ENCODE measurements at places on chromosomes 7 and 10. TPM values are rescaled to one million over a fixed set of nuclear protein-coding genes. Genes with fewer than 3 reads are reported as not detected.

- no peaks in the 10 kb centered on the region for H3K36me3 ChIP-seq
- no peak overlapping the region for H3K4me3 ChIP-seq
- H3K4me1 ChIP-seq, result no peaks in the 10 kb centered on the region
- H3K27ac ChIP-seq, result no peak overlapping the region
- no peak for DNase-seq
These were observed 141.1 kb downstream of the DIP2C start for GRCh38 chr10:548238-548901.

- H3K4me1 ChIP-seq, result no peaks in the 10 kb centered on the region
- DNase-seq, result no peak
- H3K36me3 ChIP-seq, result no peaks in the 10 kb centered on the region
- no peak overlapping the region for H3K4me3 ChIP-seq
- no peaks in the 10 kb centered on the region for H3K27me3 ChIP-seq
These were observed 12.6 kb downstream of the FFAR4 start for GRCh38 chr10:93579089-93579488.

DNA sequence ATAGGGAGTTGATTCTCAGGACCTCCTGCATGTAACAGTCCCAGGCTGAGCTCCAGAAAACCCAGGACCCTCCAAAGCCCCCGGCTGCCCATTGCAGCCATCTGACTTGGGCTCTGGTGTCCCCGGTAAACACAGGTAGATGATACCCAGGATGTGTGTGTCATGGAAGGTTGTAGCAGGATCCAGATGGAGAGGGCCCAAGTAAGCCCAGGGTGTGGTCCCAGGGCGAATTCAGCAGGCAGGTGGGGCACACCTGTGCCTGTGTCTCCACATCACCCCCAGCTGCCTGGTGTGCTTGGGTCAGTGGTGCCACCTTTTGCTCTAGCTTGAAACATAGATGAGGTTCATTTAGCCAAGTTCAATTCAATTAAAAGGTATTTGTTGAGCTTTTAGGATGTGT is 524.1 kb downstream of the GLRX3 start:
- no peak for DNase-seq
- no peaks in the 10 kb centered on the region for H3K27me3 ChIP-seq
- H3K4me3 ChIP-seq, result no peak overlapping the region
- no peaks in the 10 kb centered on the region for H3K4me1 ChIP-seq

DNA sequence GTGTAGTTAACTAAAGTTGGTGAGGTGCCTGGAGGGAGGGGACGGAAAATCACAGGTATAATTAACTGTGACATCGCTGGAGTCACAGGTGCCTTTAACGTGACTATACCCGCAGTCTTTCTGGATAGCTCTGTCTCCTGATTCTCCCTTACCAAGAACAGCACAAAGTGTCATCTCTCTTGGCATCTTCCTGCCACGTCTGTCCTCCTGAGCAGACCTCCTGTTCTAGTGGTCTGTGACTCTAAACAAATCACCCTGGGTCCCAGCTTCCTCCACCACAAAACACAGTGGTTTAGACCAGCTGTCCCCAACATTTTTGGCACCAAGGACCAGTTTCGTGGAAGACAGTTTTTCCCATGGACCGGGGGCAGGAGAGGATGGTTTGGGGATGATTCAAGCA is 90.5 kb downstream of the CALN1 start:
- H3K27me3 ChIP-seq, result no peaks in the 10 kb centered on the region
- H3K27ac ChIP-seq, result no peak overlapping the region
- H3K4me3 ChIP-seq, result no peak overlapping the region
- no peak for DNase-seq
- no peaks in the 10 kb centered on the region for H3K36me3 ChIP-seq
- H3K4me1 ChIP-seq, result no peaks in the 10 kb centered on the region

GRCh38 chr7:106552645-106553445 is 108.1 kb downstream of the CCDC71L start:
- no peak overlapping the region for H3K4me3 ChIP-seq
- H3K4me1 ChIP-seq, result no peaks in the 10 kb centered on the region
- no peaks in the 10 kb centered on the region for H3K36me3 ChIP-seq
- H3K27ac ChIP-seq, result no peak overlapping the region
- no peak for DNase-seq
- H3K27me3 ChIP-seq, result no peaks in the 10 kb centered on the region

DNA sequence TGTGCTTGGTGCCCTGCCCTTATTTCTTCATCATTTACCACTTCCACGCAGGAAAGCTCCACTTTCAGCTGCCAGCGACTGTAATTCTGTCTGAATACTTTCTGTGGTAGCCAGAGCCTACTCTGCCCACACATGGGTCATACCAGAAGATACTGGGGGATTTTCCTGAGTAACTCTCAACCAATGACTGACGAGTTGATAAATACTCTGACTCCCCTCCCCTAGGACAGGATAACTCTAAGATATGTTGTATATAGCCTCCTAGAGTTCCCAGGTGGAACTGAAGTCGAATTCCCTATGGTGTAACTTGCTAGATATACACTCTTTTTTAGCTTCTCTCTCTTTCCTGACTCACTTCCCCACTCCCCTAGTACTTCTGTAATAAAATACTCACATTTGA is 29.8 kb downstream of the SEM1 start:
- H3K27ac ChIP-seq, result no peak overlapping the region
- H3K36me3 ChIP-seq, result no peaks in the 10 kb centered on the region
- no peak for DNase-seq
- no peaks in the 10 kb centered on the region for H3K27me3 ChIP-seq
- no peaks in the 10 kb centered on the region for H3K4me1 ChIP-seq
- H3K4me3 ChIP-seq, result no peak overlapping the region

DNA sequence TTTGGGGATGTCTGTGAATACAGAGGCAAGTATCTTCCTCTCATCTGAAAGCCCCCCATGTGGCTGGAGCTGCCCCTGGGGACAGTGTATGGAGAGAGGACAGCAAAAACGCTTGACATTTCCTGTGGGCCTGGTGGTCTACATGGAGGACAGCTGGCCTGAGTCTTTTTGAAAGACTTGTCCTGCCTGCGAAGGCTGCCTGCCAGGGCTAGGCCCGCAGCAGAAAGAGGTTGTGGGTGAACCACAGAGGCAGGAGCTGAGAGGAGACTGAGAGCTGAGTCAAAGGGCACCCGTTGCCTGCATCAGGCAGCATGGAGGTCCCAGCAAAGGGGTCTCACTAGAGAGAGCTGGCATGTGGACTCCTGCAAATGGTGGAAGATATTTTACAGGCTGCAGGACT is 66.4 kb downstream of the KAT6B start:
- no peak for DNase-seq
- no peaks in the 10 kb centered on the region for H3K27me3 ChIP-seq

DNA sequence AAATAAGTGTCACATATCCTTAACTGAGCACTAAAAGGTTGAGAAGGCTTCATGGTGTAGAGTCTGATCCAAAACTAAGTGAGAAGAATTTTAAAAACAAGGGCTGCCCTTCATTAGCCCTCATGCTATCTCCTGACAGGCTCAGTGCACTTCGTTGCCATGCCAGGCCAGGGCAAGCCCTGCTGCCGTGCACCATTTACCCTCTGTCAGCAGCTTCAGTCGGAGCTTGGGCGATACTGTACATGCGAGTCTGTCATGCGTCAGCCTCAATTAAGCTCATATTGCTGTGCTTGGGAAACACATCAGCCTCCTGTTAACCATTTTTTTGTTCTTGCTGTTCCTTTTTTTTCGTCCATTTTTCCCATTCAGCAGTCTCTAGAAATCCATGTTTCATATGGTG is 166.6 kb downstream of the VTI1A start:
- no peak overlapping the region for H3K4me3 ChIP-seq
- H3K36me3 ChIP-seq, result no peaks in the 10 kb centered on the region
- no peak for DNase-seq
- H3K4me1 ChIP-seq, result no peaks in the 10 kb centered on the region
- H3K27me3 ChIP-seq, result no peaks in the 10 kb centered on the region

DNA sequence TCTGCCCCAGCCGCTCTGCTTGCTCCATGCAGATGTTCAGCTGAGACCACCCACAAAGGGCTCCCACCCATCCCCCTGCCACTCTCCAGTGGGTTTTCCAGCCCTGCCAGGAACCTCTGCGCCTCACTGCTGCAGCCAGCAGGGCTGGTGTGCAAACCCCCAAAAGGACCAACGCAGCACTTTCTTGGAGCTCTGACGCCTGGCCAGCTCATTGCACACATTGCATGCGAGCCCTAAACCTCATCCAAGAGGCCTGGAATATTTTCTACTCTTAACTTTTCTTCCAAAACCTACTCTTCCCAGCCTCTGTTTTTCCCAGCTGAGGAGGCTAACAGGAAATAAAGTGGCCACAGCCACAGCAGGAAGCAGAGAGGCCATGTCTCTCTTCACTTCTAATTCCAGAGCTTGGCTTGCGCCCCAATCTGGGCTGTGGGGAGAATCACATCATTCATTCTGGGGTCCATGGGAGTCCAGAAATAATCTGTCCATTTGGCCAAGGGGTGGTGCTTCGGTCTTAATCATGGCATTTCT is 4.6 kb upstream of the FAM170B start:
- no peak overlapping the region for H3K4me3 ChIP-seq
- no peak overlapping the region for H3K27ac ChIP-seq
- no peaks in the 10 kb centered on the region for H3K4me1 ChIP-seq
- no peaks in the 10 kb centered on the region for H3K27me3 ChIP-seq
- no peaks in the 10 kb centered on the region for H3K36me3 ChIP-seq

GRCh38 chr7:27171325-27171636 is 2.8 kb downstream of the HOXA10 start:
- peaks cover 69% of the 10 kb centered on the region for H3K4me1 ChIP-seq
- peaks cover 100% of the 10 kb centered on the region for H3K27me3 ChIP-seq
- H3K27ac ChIP-seq, result no peak overlapping the region
- H3K36me3 ChIP-seq, result no peaks in the 10 kb centered on the region

- DNase-seq, result peak; percentile 57
- no peaks in the 10 kb centered on the region for H3K36me3 ChIP-seq
- peak overlapping the region; percentile 71 for H3K27ac ChIP-seq
- H3K27me3 ChIP-seq, result no peaks in the 10 kb centered on the region
- H3K4me1 ChIP-seq, result peaks cover 10% of the 10 kb centered on the region
- peak overlapping the region; percentile 76 for H3K4me3 ChIP-seq
These were observed 34.0 kb upstream of the EBLN1 start for GRCh38 chr10:22251751-22252223.

GRCh38 chr10:97005349-97005748 is 173.3 kb downstream of the LCOR start:
- H3K4me1 ChIP-seq, result no peaks in the 10 kb centered on the region
- no peaks in the 10 kb centered on the region for H3K27me3 ChIP-seq
- DNase-seq, result no peak
- H3K27ac ChIP-seq, result no peak overlapping the region

DNA sequence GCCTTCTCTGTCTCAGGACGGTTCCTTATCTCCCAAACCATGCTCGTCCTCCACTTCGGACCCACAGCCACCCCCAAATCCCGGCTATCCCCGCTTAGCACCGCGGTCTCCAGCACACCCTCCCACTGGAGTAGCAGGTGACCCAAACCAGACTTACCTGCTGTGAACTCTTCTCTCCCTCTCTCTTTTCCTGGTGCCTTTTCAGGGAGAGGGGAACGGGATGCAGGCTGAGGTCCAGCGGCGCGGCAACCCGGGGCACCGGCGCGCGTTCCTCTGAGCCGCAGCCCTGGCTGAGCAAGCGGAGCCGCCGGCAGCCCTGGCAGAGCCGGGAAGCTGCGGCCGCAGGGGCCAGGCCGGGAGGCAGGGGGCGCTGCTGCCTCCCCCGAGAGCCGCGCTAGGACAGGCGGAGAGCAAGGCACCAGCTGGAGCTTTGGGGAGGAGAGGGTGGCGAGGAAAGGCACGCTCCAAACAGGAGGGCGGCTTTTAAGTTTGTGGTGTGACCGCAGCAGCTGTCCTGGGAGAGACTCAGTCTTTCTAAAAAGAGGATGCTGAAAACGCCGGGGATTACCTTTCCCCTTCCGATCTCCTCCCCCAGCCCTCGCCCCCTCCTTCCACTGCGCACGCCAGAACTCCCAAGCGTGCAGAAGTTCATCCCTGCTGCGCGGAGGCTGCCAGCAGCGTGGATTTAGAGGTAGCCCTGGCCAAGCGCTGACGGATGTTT is at the start of gene SEMA3D:
SEMA3D (minus strand) TSS at position 536 of the 721 bp plus-strand sequence. CDS start 65,165 bp downstream, outside the sequence.
- no peak within 1 kb of the TSS for H3K4me3 ChIP-seq
- H3K4me1 ChIP-seq, result no peaks in the 10 kb centered on the region
- H3K27ac ChIP-seq, result no peak within 1 kb of the TSS
- no peaks in the 10 kb centered on the region for H3K36me3 ChIP-seq
- DNase-seq, result no peak

GIMAP2 gene
- 65.1 TPM for total RNA-seq

GCK gene
- 0.71 TPM for total RNA-seq

PPP1R17 gene
- not detected for total RNA-seq

H2BK1 gene
- total RNA-seq, result not detected

SNCG gene
- not detected for total RNA-seq

DYNC1I1 gene
- total RNA-seq, result not detected

Data from CD4-positive, alpha-beta T cell (primary cell).